Fibroblast of lung (primary cell): ENCODE measurements at places on chromosomes 1 and 21.

GRCh38 chr1:57142999-57143398 lies 177.2 kb upstream of the C8B start:
- no peak overlapping the region for H3K27ac ChIP-seq
- no peaks in the 10 kb centered on the region for H3K36me3 ChIP-seq
- no peak for DNase-seq
- no peaks in the 10 kb centered on the region for H3K4me1 ChIP-seq
- no peaks in the 10 kb centered on the region for H3K27me3 ChIP-seq
- H3K4me3 ChIP-seq: no peak overlapping the region

DNA sequence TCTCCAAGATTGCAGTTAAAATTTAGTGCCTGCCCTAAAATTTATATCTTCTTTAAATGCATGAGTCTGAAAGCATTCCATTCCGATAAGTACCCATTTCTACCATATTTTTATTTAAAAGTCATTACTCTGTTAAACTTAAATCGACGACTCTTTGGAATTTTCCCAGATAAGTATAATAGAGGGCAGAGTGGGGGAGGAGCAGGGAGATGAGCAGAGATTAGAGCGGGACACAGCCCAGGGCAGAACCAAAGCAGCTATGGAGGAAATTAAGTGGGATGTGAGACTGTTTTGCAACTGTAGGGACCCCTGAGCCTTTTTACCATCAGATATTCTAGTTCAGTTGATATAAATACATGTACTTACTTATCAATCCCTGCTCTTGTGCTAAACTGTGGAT lies 257.9 kb downstream of the FGGY start:
- no peak for DNase-seq
- no peak overlapping the region for H3K27ac ChIP-seq
- H3K4me3 ChIP-seq: no peak overlapping the region
- H3K36me3 ChIP-seq: no peaks in the 10 kb centered on the region

DNA sequence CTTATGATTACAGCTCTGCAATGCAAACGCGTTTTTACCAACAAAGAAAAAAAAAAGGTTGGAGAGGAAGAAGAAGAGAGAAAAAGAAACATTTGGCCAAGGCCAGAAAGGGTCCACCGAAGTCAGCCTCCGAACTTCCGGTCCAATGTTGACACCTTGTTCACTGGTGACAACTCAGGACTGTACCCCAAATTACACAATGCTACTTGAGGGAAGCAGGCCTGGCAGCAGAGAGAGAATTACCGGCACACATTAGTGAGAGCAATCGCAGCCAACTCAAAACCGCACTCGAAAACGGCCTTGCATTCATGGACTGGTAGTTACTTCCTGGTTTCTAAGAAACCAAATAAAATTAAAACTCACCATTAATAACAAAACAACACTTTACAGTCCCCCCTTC lies 652.5 kb downstream of the KIF26B start:
- H3K27me3 ChIP-seq: no peaks in the 10 kb centered on the region
- H3K27ac ChIP-seq: no peak overlapping the region
- H3K4me1 ChIP-seq: no peaks in the 10 kb centered on the region
- no peak for DNase-seq
- no peak overlapping the region for H3K4me3 ChIP-seq

DNA sequence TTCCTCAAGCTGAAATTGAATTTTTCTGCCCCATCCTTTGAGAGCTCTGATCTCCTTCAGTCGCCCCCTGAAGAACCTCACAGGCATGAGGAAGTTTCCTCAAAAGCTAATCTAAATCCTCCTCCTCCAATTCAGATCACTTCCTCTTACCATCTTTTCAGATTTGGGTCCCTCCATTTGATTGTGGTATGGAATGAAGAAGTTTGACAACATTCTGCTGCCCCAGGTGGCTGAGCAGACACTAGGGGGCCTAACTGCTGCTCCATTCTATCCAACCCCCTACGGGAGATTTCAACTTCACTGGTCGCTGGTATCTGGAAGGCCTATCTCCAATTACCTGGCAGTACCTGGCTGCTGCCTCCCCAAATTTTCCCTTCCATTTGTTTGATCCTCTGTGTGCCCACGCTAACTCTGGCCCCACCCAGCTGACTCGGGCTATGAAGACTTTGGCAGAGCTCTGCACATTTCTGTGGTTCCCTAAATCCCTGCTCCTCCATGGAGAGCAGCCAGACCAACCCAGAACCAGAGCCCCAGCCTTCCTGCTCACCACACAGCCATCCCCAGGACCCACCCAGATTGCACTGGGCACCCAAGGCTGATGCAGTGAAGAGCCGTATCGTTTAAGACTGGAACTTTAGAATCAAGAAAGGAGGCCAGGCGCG lies 7.8 kb downstream of the IRF6 start:
- DNase-seq: peak; percentile 68
- H3K4me3 ChIP-seq: no peak overlapping the region
- no peaks in the 10 kb centered on the region for H3K36me3 ChIP-seq
- H3K27me3 ChIP-seq: peaks cover 14% of the 10 kb centered on the region

- peak overlapping the region; percentile 75 for H3K27ac ChIP-seq
- no peaks in the 10 kb centered on the region for H3K36me3 ChIP-seq
- peaks cover 7% of the 10 kb centered on the region for H3K27me3 ChIP-seq
- H3K4me3 ChIP-seq: peak overlapping the region; percentile 80
Observed at GRCh38 chr1:197902131-197902453, 338 bp upstream of the C1orf53 start.

- H3K36me3 ChIP-seq: no peaks in the 10 kb centered on the region
- H3K27ac ChIP-seq: no peak overlapping the region
- no peak for DNase-seq
Observed at GRCh38 chr21:24200052-24200451, 1407.2 kb downstream of the MRPL39 start.

GRCh38 chr1:66332548-66332901 lies 201.4 kb upstream of the SGIP1 start:
- no peak overlapping the region for H3K27ac ChIP-seq
- peaks cover 5% of the 10 kb centered on the region for H3K4me1 ChIP-seq
- no peaks in the 10 kb centered on the region for H3K27me3 ChIP-seq
- no peaks in the 10 kb centered on the region for H3K36me3 ChIP-seq
- DNase-seq: no peak

DNA sequence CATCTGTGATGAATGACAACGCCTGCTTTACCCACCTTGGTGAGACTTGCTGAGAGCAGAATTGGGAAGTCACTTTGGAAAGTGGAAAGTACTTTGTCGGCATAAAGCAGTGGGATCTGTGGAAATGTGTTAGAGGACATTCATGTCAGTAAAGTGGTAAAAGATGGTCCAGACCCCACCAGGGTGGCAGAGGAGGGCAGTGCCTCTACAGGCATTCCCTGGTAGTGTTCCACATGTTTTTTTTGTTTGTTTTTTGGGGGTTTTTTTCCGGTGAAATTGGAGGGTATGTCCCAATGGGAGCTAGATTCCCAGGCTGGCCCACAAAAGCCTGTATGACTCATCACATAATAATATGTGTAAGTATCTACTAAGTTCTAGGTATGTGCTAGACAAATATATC lies 80.6 kb downstream of the ELAVL4 start:
- H3K27ac ChIP-seq: no peak overlapping the region
- H3K4me3 ChIP-seq: no peak overlapping the region
- H3K27me3 ChIP-seq: no peaks in the 10 kb centered on the region
- DNase-seq: no peak
- H3K36me3 ChIP-seq: no peaks in the 10 kb centered on the region
- H3K4me1 ChIP-seq: no peaks in the 10 kb centered on the region

DNA sequence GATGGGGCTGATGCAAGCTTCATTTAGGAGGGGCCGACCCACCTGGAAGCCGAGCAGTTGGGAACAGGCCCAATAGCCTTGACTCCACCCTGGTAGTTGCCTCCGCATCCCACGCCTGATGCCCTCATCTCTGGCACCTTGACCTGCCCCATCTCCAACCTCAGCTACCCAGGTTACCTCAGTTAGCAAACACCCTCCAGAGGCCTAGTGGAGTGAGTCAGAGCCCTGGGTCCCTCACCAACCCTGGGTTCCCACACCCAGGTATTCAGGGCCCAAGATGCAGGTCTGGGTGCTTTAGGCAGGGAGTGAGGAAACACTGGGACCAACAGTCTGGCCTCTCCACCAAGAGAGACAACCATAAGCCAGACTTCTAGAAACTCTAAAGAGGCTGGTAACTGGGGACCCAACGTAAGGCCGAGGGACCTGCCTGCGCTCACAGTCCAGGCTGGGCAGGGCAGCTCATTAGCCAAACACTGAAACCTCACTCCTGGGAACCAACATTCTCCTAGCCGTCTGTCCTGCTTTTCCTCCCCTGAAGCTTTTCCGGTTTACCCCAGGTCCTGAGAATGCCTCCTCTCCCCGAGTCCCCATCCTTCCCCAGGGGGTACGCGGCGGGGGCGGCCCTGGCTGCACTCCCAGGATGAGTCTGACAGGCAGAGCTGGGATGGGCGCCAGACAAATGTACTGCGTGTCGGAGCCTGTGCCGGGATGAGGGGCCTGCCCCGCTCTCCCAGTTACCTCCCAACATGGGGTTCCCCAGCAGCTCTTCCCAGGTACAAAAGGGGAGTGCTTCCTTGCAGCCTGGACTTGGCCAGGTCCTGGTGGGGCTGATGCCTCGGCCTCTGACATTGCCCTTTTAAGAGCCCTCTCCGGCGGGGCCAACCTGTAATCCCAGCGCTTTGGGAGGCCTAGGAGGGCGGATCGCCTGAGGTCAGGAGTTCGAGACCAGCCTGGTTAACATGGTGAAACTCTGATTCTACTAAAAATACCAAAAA lies 8.9 kb upstream of the CELSR2 start:
- no peak overlapping the region for H3K4me3 ChIP-seq
- peaks cover 18% of the 10 kb centered on the region for H3K4me1 ChIP-seq
- peaks cover 22% of the 10 kb centered on the region for H3K36me3 ChIP-seq
- no peaks in the 10 kb centered on the region for H3K27me3 ChIP-seq
- peak; percentile 54 for DNase-seq

DNA sequence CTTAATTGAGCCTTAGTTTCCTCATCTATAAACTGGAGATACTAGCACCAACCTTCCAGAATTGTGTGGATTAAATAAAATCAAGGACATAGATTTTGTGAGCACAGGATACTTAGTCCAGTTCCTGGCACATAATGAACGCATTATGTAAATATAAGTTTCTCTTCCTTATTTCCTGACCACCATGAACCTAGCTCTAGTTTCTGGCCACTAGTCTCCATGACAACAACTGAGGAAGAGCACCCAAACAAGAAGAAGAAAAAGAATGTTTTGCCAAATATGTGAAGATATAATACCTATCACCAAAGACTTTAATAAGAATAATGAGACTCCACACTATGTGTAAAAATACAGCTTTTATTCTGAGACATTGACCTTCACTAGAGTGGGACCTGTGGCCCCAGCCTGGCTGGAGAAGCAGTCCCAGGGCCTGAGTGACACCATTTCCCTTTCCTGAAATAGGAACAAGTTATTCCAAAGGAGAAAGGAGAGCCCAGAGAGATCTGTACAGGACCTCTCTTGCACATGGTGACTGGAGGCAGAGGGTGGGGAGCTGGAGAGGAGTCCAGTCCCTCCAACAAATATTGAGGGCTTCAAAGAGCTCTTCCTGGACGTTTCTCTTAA lies 940 bp upstream of the USF1 start:
- H3K36me3 ChIP-seq: peaks cover 6% of the 10 kb centered on the region
- H3K4me3 ChIP-seq: peak overlapping the region; percentile 86
- peak overlapping the region; percentile 95 for H3K27ac ChIP-seq
- H3K4me1 ChIP-seq: no peaks in the 10 kb centered on the region

DNA sequence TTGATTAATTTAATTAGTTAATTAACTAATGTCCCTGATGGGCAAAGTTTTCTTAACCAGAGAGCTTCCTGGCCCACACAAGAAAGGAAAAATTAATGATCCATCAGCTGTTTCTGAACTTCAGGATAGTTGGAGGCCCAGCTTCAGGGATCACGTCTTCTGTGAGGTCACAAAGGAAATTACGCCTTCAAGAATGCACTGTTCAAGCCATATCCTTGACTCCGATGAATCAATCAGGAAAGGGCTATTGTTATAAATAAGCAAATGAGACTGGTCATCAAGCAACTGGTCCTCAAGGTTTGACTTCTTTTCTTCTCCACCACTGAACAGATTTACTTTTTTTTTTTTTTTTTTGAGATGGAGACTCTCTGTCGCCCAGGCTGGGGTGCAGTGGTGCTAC lies 40.6 kb downstream of the TCP10L start:
- H3K4me1 ChIP-seq: no peaks in the 10 kb centered on the region
- no peak overlapping the region for H3K4me3 ChIP-seq
- H3K36me3 ChIP-seq: no peaks in the 10 kb centered on the region
- H3K27ac ChIP-seq: no peak overlapping the region
- no peaks in the 10 kb centered on the region for H3K27me3 ChIP-seq

DNA sequence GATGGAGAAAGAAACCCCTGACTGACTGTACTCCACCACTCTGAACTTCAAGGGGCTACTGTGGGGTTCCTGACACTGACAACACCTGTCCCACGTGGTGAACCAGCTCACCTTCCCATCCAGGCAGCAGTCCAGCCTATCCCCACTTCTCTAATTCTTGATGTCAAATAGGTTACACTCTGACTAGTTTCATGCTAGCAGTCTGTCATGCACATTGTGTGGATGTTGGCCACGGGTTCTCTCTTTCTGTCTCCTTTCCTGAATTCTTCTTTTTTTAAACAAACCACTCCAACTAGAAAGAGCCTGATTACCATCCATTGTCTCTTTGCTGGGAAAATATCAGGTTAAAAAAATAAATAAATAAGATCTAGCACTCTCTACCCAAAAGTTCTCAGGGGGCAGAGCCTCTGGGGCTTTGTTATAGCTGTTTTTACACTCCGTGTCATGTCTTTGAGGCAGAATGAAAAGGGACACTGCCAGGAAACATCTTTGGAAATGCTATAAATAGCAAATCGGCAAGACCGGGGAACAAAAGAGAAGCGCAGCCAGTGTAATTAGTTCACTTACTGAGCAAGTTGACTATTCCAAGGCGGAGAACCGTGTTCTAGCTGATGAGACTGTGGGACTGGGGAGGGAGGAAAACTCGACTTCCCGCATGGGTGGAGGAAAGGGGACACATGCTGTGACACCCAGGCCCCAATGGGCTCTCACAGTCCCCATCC lies 356.1 kb downstream of the OMA1 start:
- H3K36me3 ChIP-seq: no peaks in the 10 kb centered on the region
- no peaks in the 10 kb centered on the region for H3K27me3 ChIP-seq
- no peak overlapping the region for H3K4me3 ChIP-seq

DNA sequence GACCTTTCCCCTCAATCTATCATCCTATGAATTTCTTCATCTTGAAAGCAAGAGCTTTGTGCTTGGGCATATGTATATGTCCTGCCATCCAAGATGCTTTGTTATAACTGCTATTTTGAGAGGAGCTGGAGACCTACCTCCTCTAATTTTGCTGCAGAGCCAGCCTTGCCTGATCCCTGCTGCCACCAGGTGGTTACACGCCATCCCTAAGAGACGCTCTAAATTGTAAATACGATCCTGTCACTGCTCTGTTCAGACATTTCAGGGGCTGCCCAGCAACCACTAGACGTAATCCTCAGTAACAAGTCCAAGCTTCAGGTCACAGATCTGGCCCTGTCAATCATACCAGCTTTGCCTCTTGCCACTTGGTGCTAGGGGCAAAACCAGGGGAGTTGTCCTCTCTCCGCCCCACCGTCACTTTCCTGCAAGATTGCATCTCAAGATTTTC lies 32.9 kb downstream of the GPA33 start:
- H3K36me3 ChIP-seq: no peaks in the 10 kb centered on the region
- peaks cover 3% of the 10 kb centered on the region for H3K4me1 ChIP-seq
- H3K4me3 ChIP-seq: no peak overlapping the region

GRCh38 chr21:45874716-45875415 lies 106.7 kb upstream of the COL6A1 start:
- H3K4me1 ChIP-seq: peaks cover 6% of the 10 kb centered on the region
- no peak overlapping the region for H3K4me3 ChIP-seq
- peaks cover 3% of the 10 kb centered on the region for H3K27me3 ChIP-seq
- peak overlapping the region; percentile 74 for H3K27ac ChIP-seq
